ENCODE measurements at places on chromosomes 6 and 20.
A peak's percentile ranks its signal among the peaks of the same experiment; 100 is the strongest.

GRCh38 chr6:73857341-73857890 lies 161.4 kb downstream of the CD109 start:
- no peak for DNase-seq

GRCh38 chr6:140062043-140063020 lies 687.9 kb upstream of the CITED2 start:
- no peak for DNase-seq

DNA sequence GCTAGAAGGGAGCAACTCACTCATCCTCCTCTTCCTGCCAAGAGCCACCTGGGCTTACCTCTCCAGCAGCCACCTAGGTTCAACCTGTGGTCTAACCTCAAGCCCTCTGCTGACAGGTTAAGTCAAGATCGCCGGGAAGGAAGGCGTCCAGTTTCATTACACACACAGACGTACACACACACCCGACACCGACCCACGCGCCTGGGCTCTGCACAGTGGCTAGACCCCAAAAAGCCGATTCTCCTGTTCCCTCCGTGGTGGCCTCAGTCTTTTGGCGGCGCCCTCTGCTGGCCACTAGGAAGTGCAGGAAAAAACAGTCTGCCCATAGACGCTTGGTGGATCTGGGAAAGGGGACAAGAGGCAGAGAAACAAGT lies 52.8 kb downstream of the MRPL14 start:
- DNase-seq, result peak; percentile 56

DNA sequence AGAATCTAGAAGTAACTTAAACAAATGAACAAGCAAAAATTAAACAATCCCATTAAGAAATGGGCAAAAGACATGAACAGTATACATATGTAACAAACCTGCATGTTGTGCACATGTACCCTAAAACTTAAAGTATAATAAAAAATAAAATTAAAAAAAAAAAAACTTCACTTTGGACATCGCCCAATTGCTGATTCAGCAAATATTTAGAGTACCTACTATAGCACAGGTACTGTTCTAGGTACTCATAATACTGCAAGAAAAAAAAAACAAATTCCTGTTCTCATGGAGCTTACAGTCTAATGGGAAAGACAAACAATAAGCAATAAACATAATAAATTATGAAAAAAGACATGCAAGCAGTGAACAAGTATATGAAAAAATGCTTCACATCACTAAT lies 501.5 kb upstream of the HS3ST5 start:
- no peak for DNase-seq

GRCh38 chr6:129628101-129628815 lies 81.7 kb downstream of the ARHGAP18 start:
- no peak for DNase-seq

DNA sequence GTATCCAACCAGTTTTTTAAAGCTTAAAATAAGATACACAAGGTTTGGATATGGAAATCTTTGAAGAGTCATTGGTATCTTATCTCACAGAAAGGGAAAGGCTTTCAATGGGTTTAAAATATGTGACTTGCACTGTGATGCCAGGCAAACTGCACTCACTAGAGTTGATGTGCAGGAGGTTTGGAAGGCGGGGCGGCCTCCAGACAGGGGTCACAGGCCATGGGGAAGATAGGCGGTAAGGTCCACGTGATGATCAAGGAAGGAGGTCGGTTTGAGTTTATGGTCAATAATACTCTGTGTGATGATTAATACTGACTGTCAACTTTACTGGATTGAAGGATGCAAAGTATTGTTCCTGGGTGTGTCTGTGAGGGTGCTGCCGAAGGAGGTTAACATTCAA lies 9.5 kb upstream of the RAMACL start:
- no peak for DNase-seq

DNA sequence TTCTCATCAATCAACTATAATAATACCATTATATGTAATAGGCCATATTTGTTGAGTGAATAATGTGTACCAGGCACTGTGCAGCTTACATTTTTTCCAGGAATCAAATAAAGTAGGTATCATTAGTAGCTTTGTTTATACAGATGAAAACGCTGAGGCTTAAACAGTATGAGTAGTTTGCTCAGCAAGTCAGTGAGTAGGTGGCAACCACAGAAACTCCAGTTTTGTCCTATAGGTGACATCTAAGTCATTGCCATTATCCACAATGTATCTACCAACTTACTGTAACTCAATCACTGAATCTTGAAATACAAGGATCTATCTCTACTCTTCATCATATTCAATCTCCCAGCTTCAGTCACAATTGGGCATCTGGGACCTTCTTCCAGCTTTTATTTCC lies 29.8 kb upstream of the TPBG start:
- no peak for DNase-seq

GRCh38 chr20:62895539-62895938 lies 30.8 kb downstream of the DIDO1 start:
- no peak for DNase-seq

GRCh38 chr6:72382602-72383529 lies 239.0 kb upstream of the KCNQ5 start:
- no peak for DNase-seq

GRCh38 chr6:7820288-7820835 lies 90.2 kb downstream of the TXNDC5 start:
- DNase-seq, result no peak

GRCh38 chr6:27145731-27146455 lies 101.6 kb upstream of the PRSS16 start:
- DNase-seq, result peak; percentile 86

- no peak for DNase-seq
Measured at GRCh38 chr6:2784061-2784460, 18.9 kb downstream of the WRNIP1 start.

GRCh38 chr6:87907521-87907920 lies 140.1 kb upstream of the SPACA1 start:
- no peak for DNase-seq

GRCh38 chr20:14232650-14233049 lies 104.8 kb downstream of the FLRT3 start:
- no peak for DNase-seq

DNA sequence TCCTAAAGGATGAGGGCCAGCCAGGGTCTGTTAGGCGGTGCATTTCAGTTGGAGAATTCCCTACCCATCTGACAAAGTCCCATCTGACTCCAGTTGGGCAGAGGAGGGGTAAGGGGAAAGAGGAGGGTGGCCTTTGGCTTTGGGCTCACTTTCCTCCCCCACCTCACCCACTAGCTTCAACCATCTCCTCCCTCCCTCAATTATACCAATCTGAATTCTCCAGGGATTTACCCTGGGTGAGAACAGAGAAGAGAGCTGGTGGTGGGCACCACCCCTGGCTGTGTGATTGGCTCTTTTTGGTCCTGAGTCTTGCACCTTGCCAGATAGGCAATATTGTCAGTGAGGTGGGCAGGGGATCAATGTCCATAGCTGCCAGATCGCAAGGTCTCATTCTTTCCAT lies 3.2 kb downstream of the HMGA1 start:
- no peak for DNase-seq

- DNase-seq, result no peak
Measured at GRCh38 chr6:43246301-43247113, 3.2 kb downstream of the TTBK1 start.

- no peak for DNase-seq
Measured at GRCh38 chr6:110537208-110538123, 61.1 kb upstream of the SLC22A16 start.

- no peak for DNase-seq
Measured at GRCh38 chr20:48742912-48743680, 84.7 kb downstream of the PREX1 start.

DNA sequence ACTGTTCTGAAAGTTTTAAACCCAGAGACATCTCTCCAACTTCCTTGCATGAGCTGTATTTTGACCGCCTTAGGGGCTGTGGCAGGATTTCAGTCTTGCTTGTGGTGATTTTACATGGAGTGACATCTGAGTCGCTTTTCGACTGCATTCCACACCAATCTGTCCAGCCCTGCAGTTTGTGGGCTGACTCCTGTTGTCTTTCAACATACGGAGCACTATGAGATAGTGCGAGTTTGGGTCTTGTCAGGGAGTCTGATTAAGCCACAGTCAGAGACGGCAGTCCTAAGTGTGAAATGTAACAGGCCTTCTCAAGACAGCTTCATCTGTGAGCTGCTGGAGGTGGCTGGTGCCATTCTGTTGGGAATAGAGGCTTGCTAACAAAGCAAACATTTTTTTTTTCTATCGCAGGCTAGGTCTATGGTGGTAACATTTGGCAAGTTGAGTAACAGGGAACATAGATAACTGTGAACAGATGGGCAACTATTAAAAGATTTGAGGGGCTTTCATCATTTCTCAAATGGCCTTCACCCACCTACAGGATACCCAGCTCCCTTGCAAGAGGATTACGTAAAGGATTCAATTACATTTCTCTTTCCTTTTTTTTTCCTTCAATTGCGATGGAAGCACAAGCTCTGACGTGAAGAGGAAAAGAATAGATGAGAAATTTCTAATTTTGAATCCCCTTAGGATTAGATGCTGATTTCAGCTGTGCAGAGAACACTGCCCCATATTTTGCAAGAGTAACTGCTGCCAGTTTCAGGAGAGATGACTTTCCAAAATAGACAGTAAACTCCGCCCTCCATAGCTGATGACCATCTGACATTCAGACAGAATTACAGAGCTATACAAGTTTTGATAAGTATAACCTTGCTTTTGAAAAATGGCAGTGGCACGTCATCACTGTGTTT lies 25.1 kb downstream of the CAP2 start:
- DNase-seq, result no peak

DNA sequence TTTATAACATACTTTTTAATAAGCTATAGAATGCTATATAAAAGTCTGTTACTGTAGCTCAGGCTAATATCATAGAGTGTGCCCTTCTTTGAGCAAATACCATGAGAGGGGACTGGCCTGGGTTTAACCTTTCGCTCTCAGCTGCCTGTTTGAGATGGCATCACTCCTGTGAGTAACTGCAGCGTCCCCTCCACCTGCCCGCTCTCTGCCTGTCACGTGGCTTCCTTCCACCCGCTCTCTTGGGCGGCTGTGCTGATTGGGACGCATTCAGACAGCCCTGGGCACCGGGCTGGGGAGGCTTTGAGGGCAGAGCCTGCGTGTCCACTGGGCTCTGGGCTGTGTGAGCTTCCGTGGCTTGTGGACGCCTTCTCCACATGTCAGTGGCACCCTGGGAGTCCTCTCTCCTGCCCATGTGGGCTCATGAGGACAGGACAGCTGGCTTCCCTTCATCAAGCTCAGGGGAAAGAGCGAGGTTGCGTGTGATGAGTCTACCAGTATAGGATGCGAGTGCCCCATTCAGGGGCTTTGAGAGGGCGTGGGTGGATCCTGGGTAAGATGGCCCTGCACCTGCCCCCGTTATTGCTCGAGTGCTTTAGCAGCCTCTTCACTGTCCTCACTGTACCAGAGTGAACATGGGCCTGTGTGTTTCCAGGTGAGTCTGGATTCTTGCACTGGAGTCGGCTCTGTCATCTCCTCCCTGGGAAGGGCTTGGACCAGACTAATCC lies 10.7 kb upstream of the C20orf204 start:
- DNase-seq, result no peak
